ENCODE measurements at places on chromosomes 12 and 14.

DNA sequence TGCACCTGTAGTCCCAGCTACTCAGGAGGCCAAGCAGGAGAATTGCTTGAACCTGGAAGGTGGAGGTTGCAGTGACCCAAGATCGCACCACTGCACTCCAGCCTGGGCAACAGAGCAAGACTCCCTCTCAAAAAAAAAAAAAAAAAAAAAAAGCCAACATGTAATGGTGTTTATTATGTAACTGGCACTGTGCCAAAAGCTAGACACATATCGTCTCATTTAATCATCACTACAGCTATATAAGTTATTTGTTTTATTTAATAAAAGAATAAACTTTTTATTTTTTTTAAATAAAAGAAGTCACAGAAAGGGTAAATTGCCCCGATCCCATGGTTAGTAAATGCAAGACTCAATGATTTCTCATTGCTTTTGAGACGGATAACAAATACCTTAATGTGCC is 76.9 kb downstream of the PTCSC3 start:
- DNase-seq: no peak

GRCh38 chr12:10632226-10632625 is 18.8 kb upstream of the MAGOHB start:
- DNase-seq: no peak

DNA sequence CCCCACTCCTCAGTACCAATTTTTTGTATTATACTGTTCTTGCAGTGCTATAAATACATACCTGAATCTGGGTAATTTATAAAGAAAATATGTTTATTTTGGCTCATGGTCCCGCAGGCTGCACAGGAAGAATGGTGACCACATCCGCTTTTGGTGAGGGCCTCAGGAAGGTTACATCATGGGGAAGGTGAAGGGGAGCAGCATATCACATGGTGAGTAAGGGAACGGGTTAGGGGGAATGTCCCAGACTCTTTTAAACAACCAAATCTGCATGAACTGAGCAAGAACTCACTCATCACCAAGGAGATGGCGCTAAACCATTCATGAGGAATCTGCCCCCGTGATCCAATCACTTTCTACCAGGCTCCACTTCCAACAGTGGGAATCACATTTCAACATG is 40.0 kb downstream of the OSBPL8 start:
- DNase-seq: peak; percentile 3

- DNase-seq: no peak
Observed at GRCh38 chr12:51675071-51675803, 84.2 kb downstream of the SCN8A start.

GRCh38 chr14:65027127-65027799 is 40.6 kb downstream of the FNTB start:
- DNase-seq: no peak

DNA sequence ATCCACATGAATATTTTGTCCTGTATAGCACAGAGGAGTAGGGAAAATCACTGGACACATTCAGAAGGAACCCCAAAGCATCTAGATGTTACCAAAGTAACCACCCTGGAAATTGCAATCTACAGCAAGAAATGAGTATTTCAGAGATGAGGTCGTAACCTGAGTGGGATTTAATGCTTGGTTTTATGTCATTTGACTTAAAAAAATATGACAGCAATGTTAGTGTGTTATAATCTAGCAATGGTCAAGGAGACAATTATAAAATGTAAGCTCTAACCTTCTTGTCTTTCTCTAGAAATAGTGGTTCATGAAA is 256.6 kb downstream of the NAV3 start:
- no peak for DNase-seq

DNA sequence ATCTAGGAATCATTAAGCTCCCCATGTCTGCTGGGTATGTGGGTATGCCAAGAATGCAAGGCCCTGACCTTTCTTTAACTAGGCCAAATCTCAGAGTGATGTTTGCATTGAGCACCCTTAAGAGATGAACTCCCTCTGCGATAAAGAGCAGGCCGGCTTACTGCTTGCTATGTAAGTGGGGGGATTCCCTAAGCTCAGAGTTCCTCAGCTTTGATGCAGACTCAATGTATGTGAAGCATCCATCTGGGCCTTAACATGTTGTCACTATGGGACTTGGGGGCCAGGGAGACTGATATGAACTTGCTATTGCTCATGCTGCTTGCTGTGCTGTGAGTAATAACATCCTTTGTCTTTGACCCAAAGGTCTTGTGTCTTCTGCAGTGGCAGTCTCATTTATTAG is 149.7 kb downstream of the C12orf75 start:
- no peak for DNase-seq

GRCh38 chr14:71270111-71270510 is 362.9 kb downstream of the PCNX1 start:
- DNase-seq: no peak

GRCh38 chr12:52952076-52952801 is 3.3 kb downstream of the KRT18 start:
- DNase-seq: no peak

DNA sequence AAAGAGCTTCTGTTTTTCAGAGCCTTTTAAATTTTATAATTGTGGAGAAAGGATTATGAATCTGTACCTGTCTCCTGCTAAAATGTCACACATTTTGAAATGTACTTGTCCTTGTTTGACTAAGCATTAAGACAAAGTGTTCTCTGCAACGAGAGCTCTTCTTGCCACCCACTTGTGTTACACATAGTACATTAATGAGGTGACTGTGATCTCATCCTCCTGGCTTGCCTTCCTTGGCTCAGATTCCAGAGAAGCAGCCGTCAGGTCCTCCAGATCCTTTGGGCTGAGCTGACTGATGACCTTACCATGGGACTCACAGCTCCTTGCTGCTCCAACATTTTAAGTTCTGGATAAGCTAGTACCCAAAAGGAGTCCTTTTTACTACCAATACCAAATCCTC is 81.4 kb downstream of the BBS10 start:
- DNase-seq: no peak

- DNase-seq: no peak
Observed at GRCh38 chr14:45194964-45195363, 58.0 kb downstream of the MIS18BP1 start.
